ENCODE measurements at places on chromosomes 11 and 22.

DNA sequence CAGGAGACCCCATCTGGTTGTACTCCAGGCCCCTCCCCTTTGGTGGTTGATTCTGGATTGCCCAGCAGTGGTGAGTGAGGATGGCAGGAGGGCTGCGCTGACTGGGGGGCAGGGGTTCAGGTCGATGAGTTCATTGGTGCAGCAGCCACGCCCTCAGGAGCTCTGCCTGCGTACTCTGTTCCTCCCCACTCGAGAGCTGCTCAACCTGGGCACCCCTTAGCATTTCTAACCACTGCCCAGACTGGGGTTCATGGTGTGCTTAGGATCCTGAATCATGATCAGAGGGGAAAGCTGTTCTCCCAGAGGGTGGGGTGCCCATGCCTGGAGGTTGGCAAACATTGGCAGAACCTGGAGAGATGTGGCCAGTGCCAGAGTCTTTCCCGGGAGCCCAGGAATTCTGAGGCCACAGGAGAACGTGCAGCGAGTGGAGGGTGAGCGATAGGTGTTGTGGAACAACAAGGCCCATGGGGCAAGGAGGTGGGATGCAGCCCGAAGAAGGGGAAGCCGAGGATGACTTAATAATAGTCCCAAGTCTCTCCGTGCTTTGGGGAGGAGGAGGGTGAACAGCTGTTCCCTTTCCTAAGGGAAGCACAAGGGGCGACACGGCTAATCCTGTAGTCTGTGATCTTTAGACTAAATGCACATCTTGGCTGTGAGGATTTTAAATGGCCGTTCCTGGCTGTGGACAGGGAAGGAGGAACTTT is 75.5 kb downstream of the SCN3B start:
- H3K27ac ChIP-seq, result no peak overlapping the region
- no peak for DNase-seq
- H3K27me3 ChIP-seq, result no peaks in the 10 kb centered on the region
- peaks cover 18% of the 10 kb centered on the region for H3K4me1 ChIP-seq
- H3K4me3 ChIP-seq, result no peak overlapping the region

DNA sequence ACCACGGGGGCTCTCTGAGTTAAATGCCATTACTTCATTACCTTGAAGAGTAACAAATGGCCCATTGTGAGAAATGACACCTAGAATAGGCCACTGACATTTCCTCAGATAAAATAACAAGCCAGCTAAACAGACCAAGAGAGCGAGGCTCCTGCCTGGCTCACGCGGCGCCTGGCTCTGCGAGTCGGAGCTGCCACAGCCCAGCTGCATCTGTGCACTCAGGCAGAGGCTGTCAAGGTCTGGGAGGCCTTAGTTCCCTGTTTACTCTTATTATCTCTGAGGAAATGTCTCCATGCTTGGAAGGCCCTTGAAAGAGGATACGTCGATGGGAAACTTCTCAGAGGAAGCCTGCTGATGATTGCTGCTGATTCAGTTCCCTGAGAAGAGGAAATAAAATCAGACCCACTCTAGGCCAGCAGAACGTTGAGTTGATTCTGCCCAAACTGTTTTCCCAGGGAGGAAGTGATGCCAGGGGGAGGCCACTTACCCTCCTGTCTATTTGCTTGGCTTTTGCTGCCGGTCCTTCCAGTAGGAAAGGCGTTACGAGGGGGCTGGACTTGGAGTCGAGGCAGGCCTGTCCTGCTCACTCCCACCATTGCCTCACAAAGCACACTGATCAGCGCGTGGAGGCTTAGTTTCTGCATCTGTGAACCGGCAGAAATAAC is 208.8 kb downstream of the TBC1D22A start:
- peaks cover 2% of the 10 kb centered on the region for H3K36me3 ChIP-seq
- no peak for DNase-seq
- no peak overlapping the region for H3K27ac ChIP-seq
- H3K4me3 ChIP-seq, result no peak overlapping the region

DNA sequence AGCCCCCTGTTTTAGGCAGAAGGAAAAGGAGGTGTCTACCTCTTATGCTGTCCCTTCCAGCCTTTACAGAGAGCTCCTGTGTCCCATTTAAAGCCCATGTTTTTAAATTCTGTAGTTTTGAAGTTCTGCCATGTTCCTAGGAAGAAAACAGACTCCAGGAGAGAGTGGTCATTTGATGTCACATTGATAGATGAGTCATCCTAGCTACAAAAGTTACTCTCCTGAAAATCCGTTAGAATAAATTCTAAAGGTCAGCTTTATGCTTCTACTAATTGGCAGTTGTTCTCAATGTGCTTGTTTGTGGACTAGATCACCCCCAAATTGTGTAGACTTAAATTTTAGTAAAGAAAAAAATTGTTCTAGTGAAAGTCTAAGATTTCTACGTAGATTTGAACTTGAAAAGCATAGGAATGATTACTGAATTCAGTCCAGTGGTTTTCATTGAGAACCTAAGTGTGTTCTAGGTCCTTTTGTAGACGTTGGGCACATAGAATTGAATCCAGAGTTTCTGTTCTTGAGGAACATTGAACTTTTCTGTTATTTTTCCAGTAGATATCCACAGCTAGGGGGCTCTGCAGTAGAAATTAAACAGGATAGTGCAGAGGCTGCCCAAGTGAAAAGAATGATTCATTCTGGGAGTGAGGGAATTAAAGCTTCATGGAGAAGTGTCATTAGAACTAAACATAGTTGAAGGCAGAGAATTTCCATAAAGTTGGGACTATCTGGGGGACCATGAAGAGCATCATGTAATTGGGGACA is 140.6 kb upstream of the RASSF10 start:
- peaks cover 51% of the 10 kb centered on the region for H3K27me3 ChIP-seq
- H3K36me3 ChIP-seq, result no peaks in the 10 kb centered on the region
- DNase-seq, result no peak
- peaks cover 2% of the 10 kb centered on the region for H3K4me1 ChIP-seq

- H3K27me3 ChIP-seq, result peaks cover 10% of the 10 kb centered on the region
- H3K4me3 ChIP-seq, result no peak overlapping the region
- peak; percentile 60 for DNase-seq
- H3K36me3 ChIP-seq, result no peaks in the 10 kb centered on the region
These were observed 94.2 kb upstream of the TBCEL start for GRCh38 chr11:120929664-120930154.

DNA sequence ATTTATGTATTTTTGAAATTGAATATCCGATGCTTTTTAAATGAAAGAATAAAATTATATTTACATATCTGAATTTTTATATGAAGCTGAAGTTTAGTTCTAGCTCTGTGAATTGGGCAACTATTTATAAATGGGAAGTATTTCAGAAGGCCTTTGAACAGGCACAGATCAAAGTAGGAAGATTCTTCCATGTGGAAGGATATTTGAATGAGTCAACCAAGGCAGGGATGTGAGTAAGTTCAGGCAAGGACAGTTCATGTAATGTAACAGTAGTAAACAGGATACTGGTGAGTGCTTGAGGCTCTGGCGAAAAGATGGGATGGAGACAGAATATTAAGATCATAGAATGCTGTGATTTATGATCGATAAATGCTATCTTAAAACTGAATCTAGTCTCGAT is 417.8 kb upstream of the CCDC179 start:
- no peak overlapping the region for H3K27ac ChIP-seq
- H3K36me3 ChIP-seq, result no peaks in the 10 kb centered on the region
- no peaks in the 10 kb centered on the region for H3K27me3 ChIP-seq
- DNase-seq, result no peak

DNA sequence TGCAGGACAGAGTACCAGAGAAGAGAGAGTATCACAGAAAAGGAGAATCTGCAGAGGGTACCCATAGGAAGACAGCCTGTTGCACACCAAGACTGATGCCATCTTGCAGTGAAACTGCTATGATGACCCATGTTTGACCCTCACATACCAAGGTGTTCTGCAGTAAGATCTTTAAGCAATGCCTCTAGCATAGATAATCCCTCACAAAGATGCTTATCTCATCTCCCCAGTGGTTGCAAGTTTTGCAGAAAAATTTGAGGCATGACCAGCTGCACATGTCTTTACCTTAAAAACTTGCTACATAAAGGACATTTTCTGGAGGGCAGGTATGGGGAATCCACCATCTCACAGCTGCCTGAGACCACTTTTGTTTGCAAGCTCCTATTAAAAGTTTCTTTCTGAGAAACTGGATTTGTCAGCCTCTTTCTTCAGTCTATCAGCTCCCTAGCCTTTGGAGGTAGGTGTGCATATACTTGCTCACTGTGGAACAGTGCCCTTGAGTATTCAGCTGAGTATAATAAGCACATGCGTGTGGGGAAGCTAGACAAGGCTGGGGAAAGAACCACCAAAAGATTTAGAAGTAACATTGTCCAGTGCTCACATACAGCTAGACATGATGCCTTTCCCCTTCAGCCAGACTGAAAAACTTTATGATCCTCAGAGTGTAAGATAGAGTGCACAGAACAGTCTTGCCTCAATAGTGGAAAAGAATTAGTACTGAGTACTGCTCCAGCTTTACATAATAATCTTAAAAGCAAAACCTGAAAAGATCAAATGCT is 100.3 kb upstream of the TEAD1 start:
- no peak overlapping the region for H3K4me3 ChIP-seq
- no peaks in the 10 kb centered on the region for H3K36me3 ChIP-seq
- DNase-seq, result no peak
- peaks cover 5% of the 10 kb centered on the region for H3K27me3 ChIP-seq

DNA sequence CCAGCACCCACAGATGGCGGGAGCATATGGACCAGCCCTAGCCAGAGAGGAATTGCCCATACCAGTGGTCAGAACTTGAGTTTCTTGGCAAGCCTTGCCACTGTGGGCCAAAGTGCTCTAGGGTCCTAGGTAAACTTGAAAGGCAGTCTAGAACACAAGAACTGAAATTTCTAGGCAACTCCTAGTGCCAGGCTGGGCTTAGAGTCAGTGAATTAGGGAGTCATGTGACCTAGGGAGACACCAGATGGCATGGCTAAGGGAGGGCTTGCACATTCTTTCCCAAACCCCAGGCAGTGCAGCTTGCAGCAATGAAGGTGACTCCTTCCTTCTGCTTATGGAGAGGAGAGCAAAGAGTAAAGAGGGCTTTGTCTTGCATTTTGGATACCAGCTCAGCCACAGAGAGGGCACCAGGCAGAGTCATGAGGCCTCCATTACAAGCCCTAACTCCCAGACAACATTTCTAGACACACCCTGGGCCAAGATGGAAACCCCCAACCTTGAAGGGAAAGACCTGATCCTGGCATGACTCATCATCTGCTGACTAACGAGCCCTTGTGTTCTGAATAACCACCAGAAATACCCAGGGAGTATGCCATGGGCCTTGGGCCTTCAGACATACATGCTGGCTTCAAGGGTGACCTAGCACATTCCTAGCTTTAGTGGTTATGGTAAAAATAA is 19.2 kb upstream of the OR56A3 start:
- no peaks in the 10 kb centered on the region for H3K27me3 ChIP-seq
- no peak for DNase-seq
- H3K4me3 ChIP-seq, result no peak overlapping the region
- H3K27ac ChIP-seq, result no peak overlapping the region
- no peaks in the 10 kb centered on the region for H3K36me3 ChIP-seq

DNA sequence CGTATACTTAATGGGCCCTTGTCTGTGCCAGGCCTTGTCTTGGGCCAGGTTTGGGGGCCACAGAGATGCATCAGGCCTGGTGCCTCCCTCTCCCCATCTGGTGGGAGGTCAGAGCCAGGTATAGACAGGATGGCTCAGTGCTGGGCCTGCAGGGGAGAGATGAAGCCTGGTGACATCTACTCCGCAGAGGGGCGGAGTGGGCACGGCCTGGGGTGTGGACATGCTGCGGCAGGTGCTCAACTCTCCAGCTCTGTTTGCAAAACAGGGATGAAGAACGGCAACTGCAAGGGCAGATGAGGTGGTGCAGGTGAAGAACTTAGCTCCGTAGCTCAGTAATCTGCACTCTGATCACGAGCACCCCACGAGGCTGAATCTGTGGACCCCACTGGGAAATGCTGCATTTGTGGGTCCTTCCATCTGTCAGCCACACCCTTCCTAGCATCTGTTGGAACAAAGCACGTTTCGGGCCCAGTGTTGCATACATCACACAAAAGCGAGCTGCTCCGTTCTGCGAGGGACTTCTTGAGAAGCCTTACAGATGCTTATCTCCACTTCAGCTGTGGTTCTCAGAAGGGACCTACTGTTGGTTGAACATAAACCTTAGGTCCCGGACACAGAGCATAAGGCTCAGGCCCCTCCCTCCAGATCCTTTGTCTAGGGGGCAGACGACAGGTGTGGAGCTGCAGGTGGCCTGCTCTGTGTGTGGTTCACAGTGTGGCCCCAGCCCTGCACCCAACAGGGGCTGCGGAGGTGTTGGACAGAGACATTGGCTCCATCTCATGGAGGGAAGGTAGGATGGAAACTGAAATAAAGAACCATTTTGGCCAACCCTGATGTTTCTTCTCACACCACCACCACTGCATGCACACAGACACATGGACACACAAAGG is 78.3 kb downstream of the LRRC32 start:
- H3K36me3 ChIP-seq, result peaks cover 9% of the 10 kb centered on the region
- H3K27ac ChIP-seq, result peak overlapping the region; percentile 80
- peaks cover 81% of the 10 kb centered on the region for H3K4me1 ChIP-seq
- peaks cover 30% of the 10 kb centered on the region for H3K27me3 ChIP-seq
- H3K4me3 ChIP-seq, result no peak overlapping the region

DNA sequence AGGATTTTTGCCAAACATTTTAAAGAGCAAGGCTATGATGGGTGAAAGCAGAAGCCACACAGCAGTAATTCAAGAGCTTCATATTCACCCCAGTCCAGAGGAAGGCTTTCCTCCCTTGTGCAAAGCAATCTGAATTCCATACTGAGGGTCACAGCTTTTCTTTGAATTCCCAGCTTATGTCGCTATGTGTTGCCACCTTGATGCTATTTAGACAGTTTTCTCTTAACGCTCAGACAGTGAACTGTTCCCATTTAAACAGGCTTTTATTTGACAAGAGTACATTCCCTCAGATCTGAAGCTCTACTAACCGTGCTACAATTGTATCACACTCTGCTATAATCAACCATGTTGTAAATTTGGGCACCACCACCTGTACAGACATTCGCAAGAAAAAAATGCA is 279.7 kb downstream of the CADM1 start:
- DNase-seq, result no peak
- no peak overlapping the region for H3K4me3 ChIP-seq
- peaks cover 20% of the 10 kb centered on the region for H3K4me1 ChIP-seq
- H3K36me3 ChIP-seq, result no peaks in the 10 kb centered on the region

DNA sequence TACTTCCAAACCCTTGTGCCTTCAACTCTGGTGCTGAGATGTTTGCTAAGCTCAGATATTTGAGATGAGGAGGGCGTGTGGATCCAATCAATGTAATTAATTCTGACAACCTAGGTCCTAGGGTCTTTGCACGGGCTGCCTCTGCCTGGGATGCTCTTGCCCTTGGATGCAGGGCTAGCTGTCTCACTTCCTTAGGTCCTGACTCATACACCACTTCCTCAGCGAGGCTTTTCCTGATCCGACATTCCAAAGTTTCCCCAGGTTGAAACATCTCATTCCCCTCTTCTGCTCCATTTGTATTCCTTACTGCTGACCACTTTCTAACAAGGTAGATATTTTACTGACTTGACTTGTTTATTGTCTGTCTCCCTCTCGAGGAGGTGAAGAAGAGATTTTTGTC is 43.0 kb upstream of the NTM start:
- no peaks in the 10 kb centered on the region for H3K27me3 ChIP-seq
- no peaks in the 10 kb centered on the region for H3K36me3 ChIP-seq
- no peak overlapping the region for H3K27ac ChIP-seq
- no peak overlapping the region for H3K4me3 ChIP-seq

GRCh38 chr11:126216526-126217305 is 5.1 kb downstream of the FAM118B start:
- peaks cover 26% of the 10 kb centered on the region for H3K4me1 ChIP-seq
- H3K36me3 ChIP-seq, result no peaks in the 10 kb centered on the region
- H3K27ac ChIP-seq, result no peak overlapping the region
- peaks cover 8% of the 10 kb centered on the region for H3K27me3 ChIP-seq
- DNase-seq, result no peak

Measured in activated naive CD4-positive, alpha-beta T cell treated with anti-CD3 and anti-CD28 coated beads, Interleukin-2, amount 10 ng/mL, durations not matched to agents 7 days and 5 days (primary cell).